ENCODE measurements at places on chromosomes 6 and 20.

DNA sequence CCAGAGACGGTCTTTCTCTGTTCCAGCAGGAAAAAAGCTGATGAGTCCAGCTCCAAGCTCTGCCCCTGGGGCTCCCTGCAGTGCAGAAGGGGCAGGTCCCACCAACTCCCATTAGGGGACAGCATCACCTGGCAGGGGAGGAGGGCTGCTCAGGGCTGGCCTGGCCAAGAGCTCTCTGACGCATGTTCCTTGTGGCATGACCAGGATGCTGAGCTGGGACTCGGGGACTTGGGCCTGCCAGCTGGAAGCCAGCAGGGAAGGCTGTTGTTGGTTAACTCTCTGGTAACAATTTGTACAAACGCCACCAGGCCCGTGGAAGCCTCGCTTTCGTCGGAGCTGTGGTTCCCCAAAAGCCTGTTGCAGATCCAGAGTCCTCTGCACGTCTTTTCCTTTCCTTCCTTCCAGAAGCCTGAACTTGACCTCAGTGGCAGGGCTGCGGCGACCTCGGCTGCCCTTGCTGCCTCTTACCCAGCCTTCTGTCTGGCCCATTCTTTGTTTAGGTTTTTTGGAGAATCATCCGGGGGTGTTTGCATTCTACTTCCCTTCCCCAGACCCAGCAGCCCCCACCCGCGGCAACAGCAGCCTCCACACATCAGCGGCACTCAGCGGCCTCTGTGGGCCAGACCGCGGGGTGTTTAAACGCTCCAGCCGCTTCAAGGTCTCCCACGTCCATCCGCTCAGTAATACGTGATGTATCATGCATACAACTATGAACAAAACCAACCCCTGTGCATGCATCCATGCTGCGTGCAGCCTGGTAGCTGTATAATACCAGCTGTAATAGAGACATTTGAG, 63.3 kb downstream of the GNAS-AS1 start:
- no peak for DNase-seq

DNA sequence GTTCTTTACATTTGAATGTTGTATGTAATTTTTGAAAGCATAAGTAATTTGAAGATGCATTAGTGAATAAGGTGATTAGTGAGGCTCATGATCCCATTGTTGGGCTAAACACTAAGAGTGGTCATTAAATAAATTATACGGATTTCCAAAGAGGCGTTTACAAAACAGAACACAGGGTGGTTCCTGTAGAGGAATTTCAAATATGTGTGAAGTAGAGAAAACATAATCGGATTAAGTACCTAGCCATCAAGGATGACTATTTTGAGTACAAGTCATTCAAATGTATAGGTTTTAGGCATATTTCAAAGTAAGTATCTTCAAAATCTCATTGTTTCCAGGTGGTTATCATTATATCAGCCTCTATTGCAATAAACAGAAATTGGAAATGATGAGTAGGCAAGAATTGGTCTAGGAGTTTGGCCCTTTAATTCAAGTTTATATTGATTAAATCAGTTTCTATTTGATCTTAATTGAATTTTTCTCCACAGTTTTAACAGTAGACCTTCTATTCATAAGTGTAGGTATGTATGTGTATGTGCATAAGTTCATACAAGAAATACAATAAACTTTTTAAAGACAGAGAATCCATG, 94.8 kb downstream of the MYLK4 start:
- no peak for DNase-seq

GRCh38 chr6:161850562-161850961, 576.7 kb upstream of the AGPAT4 start:
- no peak for DNase-seq

- DNase-seq, result no peak
Measured at GRCh38 chr20:51512645-51513044, 29.9 kb downstream of the NFATC2 start.

- DNase-seq, result no peak
Measured at GRCh38 chr6:43856005-43856765, 86.2 kb downstream of the VEGFA start.

DNA sequence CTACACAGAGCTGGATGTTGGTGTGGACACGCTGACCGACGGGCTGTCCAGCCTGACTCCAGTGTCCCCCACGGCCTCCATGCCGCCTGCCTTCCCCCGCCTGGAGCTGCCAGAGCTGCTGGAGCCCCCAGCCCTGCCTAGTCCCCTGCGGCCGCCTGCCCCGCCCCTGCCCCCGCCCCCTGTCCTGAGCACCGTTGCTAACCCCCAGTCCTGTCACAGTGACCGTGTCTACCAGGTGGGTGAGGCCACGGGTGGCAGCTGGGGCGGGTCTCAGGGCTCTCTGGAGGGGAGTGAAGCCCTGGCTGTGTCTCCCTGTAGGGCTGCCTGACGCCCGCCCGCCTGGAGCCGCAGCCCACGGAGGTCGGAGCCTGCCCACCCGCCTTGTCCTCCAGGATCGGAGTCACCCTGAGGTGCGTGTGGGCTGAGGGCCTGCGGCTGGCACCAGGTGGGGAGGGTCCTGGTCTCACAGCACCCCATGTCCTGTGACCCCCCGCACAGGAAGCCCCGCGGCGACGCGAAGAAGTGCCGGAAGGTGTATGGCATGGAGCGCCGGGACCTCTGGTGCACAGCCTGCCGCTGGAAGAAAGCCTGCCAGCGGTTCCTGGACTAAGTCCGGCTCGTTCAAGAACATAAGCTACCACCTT, 2.9 kb downstream of the SLC2A4RG start:
- no peak for DNase-seq

DNA sequence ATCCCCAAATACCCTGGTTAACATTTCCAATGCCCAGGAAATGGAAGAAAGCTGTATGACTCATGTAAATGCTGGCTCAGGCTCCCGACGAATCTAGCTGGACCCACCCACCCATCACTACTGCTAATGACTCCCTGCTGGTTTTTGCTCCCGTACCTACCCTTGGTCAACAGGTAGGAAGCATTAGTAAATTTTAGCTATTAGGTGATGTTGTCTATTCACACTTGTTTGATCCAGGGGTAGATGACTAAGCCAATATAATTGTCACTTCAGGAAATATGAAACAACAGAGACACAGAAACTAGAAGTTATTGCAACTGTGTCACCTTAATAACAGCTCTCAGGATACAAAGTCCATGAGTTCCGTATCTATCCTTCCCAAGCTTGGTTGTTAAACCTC, 94.4 kb upstream of the BEND6 start:
- DNase-seq, result no peak

- no peak for DNase-seq
Measured at GRCh38 chr6:55668591-55668990, 89.6 kb upstream of the HMGCLL1 start.

DNA sequence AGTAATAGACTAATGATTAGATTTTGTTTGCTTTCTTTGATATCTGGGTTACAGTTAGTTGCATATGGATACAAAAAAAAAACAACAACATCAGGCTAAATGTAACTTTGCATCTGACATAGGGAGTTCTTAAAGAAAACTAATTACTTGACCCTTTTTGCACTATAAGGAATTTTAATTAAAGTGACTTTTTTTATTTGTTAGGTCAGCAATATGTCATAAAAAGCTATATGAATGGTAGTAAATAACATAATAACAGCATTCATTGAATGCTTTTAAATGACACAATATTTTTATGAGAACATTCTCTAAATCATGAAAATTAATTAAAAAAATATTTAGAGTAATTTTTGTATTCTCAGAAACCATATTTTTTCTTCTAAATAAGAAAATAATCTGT, 183.6 kb downstream of the GRIK2 start:
- DNase-seq, result no peak

DNA sequence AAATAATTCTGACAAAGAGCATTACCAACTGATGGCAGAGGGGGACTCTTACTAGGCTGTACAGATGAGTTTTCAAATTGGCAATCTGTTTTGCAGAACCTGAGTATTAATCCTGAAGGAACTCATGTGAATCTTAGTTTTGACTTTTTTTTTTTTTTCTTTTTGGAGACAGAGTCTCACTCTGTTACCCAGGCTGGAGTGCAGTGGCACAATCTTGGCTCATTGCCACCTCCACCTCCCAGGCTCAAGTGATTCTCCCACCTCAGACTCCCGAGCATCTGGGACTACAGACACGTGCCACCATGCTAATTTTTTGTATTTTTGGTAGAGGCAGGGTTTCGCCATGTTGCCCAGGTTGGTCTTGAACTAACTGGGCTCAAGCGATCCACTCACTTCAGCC, 49.3 kb downstream of the KCTD20 start:
- DNase-seq, result no peak

DNA sequence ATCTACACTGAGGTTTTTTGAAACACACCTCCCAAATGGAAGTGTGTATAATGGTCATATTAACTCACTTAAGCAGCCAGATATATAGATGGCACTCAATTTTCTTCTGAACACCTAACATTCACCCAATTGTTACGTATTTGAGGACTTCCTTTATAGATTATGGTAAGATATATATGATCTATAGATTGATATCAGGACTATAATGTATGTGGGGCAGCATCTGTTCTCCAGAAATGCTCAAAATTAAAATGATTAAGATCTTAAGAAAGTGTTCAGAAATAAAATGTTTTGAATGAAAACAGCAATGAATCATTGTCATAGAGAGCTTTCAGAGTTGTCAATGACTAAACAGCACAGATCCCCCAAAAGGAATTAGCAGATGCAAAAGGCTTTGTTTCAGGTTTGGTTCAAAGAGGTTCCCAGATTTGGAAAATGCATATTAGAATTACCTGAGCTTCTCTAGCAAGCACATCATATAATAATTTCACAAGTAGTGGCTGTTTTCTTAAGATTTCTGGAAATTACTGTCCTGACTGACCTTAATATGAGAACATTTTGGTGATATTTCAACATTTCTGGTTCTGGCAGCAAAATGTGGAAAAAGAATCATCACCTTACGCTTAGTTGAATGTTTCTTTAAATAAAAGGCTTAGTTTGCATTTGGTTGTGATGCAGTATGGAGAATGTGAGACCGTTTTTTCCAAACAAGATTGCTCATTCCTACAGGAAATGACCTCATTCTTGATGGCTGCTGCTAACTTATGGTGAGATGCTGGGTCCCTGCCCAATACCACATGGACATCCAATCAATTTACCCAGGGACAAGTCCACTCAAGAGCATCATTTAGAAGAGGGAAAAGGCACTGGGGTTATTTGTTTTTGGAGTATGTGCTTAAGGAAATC, 31.5 kb downstream of the TRAF3IP2 start:
- no peak for DNase-seq

GRCh38 chr6:137758661-137759060, 108.4 kb upstream of the TNFAIP3 start:
- DNase-seq, result no peak

- DNase-seq, result no peak
Measured at GRCh38 chr6:139325125-139325524, 33.3 kb upstream of the TXLNB start.

DNA sequence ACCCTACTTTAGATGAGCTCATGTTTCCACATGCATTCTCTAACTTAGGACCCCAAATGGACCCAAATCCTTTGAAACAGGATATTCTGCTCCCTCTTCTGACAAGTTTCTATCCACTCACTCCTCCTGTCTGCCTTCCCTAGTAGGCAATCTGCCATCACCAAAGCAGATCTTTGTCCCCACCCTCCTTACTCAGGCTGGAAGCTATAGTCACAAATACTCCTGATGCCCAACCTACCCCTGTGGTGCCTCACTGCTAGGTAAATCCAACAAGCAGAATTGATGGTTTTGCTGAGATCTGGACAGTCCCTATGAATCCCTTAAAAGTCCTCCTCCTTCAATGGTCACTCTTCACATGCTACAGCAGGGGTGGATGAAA, 21.7 kb downstream of the ELOVL5 start:
- DNase-seq, result no peak

GRCh38 chr6:107218142-107218541, 102.8 kb upstream of the BEND3 start:
- no peak for DNase-seq

- no peak for DNase-seq
Measured at GRCh38 chr6:75219263-75219662, 13.4 kb upstream of the COL12A1 start.

- no peak for DNase-seq
Measured at GRCh38 chr20:4763723-4764510, 42.2 kb downstream of the PRND start.

DNA sequence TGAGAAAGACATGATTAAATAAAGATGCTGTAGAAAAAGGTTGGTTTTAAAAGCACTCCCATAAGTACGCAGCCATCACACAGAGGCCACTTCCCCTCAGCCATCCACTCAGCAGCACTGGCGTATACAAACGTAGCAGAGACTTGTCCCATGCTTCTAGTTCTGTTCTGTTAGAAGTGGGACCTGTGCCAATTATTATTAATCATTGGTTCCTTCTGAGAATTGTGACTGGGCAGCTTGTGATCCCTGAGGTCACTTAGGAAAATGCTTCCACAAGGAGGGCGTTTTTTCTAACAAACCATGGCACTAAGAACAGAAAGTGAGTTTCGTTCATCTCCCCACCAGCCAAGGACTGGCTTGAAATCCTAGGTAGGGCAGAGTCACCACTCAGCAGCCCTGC, 53.9 kb downstream of the FAM120B start:
- no peak for DNase-seq

DNA sequence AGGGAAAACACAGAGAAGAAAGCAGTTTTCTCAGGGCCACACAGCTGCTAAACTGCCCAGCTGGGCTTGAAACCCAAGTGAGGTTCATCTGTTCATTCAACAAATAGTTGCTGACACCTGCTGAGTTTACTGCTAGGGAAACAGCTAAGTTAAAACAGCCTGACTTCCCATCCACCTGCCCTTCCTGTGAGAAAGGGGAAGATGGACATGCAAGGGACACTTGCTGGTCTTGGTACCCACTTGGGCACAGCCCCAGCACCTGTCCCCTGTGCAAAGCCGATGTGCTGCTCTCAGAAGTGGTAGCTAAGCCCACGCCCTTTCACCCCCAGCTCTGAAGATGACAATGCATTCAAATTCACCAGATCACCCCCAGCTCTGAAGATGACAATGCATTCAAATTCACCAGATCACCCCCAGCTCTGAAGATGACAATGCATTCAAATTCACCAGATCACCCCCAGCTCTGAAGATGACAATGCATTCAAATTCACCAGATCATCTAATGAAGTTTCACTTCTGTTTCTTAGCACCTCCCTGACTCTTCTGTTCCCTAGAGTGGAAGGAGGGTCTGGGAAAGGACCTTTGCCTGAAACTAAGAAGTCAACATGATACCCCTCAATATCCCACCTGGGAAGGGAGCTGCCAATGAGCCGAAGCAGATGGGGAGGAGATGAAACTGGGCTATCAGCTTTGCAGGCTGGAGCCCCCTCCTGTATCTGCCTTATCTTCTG, 46.0 kb upstream of the TOP1 start:
- no peak for DNase-seq

DNA sequence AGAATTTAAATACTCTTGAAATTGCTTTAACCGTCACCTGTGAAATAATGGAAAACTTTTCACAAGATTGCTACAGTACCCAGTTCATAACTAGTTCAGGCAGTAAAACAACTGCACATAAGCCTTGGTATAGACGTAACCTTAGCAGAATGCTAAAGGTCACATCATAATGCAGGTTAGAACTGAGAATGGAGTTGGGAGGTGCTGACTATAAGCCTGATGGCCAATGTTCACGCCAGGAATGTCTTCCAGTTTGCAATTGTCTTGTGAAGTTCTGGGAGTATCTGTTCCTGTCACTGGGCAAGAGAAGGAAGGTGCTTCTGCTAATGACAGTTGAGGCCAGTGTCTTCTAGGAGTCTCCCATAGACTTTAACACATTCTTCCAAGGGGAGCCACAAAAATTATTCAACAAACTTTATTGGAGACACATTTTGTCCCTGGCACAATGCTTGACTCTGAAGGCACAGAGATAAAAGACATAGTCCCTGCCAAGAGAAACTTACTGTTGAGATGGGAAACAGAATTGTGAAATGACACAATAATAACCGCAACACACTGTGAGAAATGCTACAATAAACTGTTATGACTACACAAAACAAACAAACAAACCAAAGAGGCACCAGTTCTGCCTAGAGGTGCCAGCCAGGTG, 24.6 kb upstream of the CEP162 start:
- no peak for DNase-seq
